Stimulated activated CD8-positive, alpha-beta memory T cell treated with anti-CD3 and anti-CD28 coated beads, Interleukin-7, amount 100 ng/mL, for 48 hours (primary cell): ENCODE measurements at places on chromosomes 5 and 9.

GRCh38 chr5:170070556-170071412, 34.9 kb upstream of the FOXI1 start:
- no peak for DNase-seq

DNA sequence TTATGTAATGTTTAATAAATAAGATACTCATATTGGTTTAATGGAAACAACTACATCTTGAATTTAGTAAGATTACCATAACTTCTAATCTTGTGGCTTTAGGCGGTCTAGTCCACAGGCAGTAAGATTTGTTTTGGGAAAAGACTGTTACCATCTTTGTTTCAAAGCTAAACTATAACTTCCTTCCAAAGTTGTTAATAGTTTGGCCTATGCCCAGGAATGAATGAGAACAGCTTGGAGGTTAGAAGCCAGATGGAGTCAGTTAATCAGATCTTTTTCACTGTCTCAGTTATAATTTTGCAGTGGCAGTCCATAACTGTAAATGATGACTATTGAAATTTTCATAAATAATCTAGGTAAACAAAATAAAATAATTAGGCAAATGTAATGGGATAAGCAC, 241.8 kb upstream of the KLF9 start:
- no peak for DNase-seq

DNA sequence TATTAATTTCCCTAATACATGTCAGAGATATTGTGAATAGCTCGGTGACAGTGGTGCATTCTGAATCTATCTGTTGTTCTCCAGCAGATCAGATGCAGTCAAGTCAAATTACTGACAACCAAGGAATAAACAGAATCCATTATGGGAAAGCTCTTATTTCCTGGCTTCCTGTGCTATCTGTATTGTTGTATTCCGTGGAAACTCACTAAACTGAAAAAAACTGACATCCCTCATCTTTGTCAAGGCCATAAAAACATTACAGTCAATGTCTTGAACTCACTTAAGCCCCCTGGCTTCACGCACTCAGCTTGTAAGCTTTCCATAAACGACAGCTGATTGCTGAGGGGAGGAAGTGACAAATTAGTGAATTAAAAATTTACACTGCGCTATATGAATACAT, 245.9 kb downstream of the CTNND2 start:
- DNase-seq = no peak

DNA sequence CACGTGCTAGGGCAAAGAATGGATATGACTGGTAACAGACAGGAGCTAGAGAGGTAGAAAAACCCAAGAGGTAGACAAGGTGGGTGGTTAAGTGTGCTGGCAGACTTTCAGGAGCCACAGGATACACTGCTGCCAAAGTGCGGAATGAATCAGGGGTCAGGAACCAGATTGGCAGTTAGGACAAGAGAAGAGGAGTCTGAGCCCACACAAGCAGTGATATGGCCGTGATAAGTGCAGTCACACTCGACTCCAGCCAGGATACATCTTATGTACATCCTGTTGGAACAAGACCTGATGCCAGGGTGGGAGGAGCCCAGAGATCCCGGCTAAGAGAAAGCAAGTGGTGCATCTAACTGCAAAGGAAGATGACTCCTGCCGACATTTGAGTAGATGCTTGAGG, 10.0 kb downstream of the SLIT3 start:
- DNase-seq = no peak

DNA sequence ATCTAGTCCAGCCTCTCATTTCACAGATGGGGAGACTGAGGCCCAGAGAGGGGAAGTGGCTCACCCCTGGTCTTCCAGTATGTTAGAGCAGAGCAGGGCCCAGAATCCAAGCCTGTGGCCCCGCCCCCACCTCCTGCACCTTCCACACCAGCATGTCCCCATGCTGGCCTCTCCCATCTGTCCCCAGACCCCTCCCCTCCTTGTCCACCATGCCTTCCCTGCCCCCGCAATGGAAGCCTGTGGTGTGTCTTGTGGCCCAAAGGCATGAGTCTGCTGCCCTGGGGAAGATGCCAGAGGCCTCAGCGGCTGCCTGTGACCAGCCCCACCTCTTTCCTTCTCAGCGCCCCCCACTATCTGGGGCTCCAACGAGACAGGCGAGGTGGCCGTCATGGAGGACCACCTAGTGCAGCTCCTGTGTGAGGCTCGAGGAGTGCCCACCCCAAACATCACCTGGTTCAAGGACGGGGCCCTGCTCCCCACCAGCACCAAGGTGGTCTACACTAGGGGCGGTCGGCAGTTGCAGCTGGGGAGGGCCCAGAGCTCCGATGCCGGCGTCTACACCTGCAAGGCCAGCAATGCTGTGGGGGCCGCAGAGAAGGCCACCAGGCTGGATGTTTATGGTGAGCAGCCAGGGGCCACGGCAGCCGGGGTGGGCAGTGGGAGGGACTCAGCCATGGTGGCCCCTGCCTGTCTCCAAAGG, 87.2 kb downstream of the HMCN2 start:
- DNase-seq = no peak
